CD4-positive, alpha-beta memory T cell (primary cell): ENCODE measurements at places on chromosomes 3 and 15. TPM values are rescaled to one million over a fixed set of nuclear protein-coding genes. Genes with fewer than 3 reads are reported as not detected.

- no peaks in the 10 kb centered on the region for H3K36me3 ChIP-seq
- no peak for DNase-seq
- H3K27ac ChIP-seq: no peak overlapping the region
- no peaks in the 10 kb centered on the region for H3K27me3 ChIP-seq
Measured at GRCh38 chr15:98674336-98674735, 26.0 kb downstream of the IGF1R start.

Gene ENTPD3
- polyA plus RNA-seq: not detected

DNA sequence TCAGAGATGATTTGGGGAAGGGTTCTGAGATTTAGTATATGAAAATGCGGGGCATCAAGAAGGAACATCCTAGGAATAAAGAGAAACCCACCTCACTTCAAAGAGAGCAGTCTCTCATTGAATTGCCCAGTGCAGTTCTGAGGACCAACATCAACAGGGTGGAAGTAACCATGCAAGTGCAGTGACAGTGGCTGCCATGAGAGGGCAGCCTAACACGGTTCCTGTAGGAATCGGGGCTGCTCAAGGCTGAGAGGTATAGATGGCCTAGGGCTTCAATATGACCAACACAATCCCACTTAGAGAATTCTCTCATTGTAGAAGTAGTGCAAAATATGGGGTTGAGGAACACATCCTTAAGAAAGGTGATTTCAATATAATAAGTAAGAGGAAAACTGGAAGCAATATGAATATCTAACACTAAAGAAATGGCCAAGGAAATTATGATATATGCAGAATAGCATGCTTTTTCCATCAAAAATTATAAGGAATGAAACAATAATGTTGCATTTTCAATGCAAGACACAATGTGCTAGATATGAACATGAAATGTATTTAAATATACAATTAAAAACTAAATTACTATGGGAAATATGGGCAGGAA lies 51.1 kb upstream of the ARRDC4 start:
- no peak overlapping the region for H3K4me3 ChIP-seq
- H3K36me3 ChIP-seq: no peaks in the 10 kb centered on the region
- H3K4me1 ChIP-seq: no peaks in the 10 kb centered on the region
- H3K27me3 ChIP-seq: no peaks in the 10 kb centered on the region
- peak; percentile 22 for DNase-seq

Gene POLR2H
- polyA plus RNA-seq: 56.6 TPM

- H3K27me3 ChIP-seq: no peaks in the 10 kb centered on the region
- H3K4me1 ChIP-seq: no peaks in the 10 kb centered on the region
- no peak for DNase-seq
- no peak overlapping the region for H3K4me3 ChIP-seq
- no peak overlapping the region for H3K27ac ChIP-seq
- no peaks in the 10 kb centered on the region for H3K36me3 ChIP-seq
Measured at GRCh38 chr3:148400754-148401153, 296.9 kb upstream of the AGTR1 start.
